ENCODE measurements at places on chromosomes 2 and 18.
A peak's percentile ranks its signal among the peaks of the same experiment; 100 is the strongest.

- no peak for DNase-seq
Observed at GRCh38 chr18:45359275-45360009, 255.8 kb upstream of the SLC14A2 start.

- no peak for DNase-seq
Observed at GRCh38 chr2:10369269-10370255, 66.9 kb downstream of the HPCAL1 start.

DNA sequence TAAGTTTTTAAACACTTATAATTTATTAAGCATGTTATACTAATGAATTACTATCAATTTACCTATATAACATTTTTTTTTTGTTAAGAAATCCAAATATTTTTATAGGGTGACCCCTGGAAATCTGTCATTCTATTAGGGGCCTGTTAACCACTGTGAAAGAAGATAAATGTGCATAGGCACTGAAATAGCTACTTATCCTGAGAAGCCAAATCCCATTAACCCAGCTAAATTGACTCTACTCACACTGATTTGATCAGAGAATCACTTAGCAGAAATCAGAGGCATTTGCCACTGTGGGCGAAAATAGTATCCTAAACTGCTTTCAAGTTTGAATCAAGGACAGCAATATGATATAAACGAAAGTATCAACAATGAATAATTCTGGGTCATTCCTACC lies 90.0 kb upstream of the GULP1 start:
- no peak for DNase-seq

- no peak for DNase-seq
Observed at GRCh38 chr2:1915746-1916145, 171.4 kb upstream of the PXDN start.

- peak; percentile 43 for DNase-seq
Observed at GRCh38 chr18:26549263-26550094, 1.1 kb upstream of the KCTD1 start.

- peak; percentile 72 for DNase-seq
Observed at GRCh38 chr2:75608684-75609333, 37.8 kb upstream of the MRPL19 start.

DNA sequence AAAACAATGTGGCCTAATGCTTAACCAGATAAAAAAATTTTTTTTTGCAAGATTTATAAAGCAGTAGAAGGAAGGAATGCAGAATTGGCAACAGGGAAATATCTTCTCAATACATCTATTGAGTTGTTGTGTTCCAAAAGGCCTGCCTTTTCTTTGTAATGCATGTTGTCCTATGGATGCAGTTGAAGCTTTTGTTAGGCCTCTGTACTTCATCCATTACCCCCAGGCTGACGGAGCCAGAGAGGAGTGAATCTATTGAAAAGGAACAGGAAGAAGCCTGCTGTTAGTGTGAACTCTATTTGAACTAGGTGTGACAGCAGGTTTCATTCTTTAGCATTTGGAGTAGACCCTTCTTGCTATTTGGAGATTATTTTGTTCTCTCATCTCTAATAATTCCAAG lies 56.5 kb downstream of the MTX2 start:
- no peak for DNase-seq

DNA sequence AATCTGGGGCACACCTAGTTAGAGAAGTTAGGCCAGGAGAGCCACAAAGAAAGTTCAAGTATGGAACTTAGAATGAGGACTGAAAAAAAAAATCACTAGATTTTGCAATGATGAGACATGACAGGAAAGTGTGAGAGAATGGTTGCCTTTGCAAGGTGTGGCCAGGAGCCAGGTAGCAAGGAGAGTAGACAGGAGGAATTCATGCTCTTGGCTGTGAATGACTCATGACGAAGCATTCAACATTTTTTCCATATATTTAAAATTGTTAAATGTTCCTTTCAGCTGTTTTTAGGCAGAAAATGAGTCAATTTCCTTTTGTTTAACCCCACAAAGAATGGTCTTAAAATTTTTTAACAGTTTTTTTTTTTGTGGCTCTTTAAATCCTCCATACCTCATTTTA lies 636.9 kb downstream of the PLCL1 start:
- DNase-seq = peak; percentile 17

DNA sequence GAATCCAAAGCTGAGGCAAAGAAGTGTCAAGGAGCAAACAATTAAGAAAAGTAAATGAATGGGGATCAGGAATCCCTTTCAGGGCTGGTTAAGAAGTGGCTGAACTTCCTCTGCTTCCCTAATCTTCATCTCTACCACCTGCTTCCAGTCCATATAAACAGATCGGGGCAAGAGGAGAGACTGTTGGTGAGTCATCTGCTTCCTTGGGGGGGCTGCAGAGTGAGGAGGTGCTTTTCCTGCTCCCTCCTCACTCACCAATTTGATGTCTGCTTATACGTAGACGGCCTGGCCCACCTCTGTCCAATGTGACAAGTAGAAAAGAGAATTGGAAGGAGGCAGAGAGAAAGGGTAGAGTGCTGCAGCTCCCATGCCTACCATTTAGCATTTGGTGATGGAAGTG lies 68.4 kb downstream of the NAB1 start:
- no peak for DNase-seq

GRCh38 chr18:23059541-23060465 lies 75.5 kb upstream of the CABLES1 start:
- no peak for DNase-seq

- DNase-seq = no peak
Observed at GRCh38 chr2:229206548-229206947, 64.5 kb downstream of the PID1 start.

DNA sequence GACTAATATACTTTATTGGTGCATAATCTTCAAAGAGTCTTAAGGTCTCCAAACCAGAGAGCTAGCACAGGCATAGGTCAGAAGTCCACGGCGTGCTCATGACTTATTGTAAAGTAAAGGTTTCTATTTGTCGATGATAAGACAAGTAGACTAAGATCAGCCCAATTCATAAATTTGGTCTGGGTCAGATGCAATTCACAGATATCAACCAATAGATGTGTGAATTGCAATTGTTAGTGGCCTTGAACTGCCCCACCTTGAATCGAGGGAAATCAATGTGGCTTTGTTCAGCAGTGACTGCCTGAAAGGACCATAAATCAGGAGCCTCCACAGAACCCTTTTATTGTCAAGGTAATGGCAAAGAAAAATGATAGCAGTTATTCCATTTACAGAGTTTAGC lies 39.1 kb upstream of the CPS1 start:
- no peak for DNase-seq

GRCh38 chr2:226756131-226756530 lies 43.5 kb downstream of the IRS1 start:
- no peak for DNase-seq

GRCh38 chr2:120312860-120313694 lies 32.9 kb upstream of the INHBB start:
- peak; percentile 90 for DNase-seq

DNA sequence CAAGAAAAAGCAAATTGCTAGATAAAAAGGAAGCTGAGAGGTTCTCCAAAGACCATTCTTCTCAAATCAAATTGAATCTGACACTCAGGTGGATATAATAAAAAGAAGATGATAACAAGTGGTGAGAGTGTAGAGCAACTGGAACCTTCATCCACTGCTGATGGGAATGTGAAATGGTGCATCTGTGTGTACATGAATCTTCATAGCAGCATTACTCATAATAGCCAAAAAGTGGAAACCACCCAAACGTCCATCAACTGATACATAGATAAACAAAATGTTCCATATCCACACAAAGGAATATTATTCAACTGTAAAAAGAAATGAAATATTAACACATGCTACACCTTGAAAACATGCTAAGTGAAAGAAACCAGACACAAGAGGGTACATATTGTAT lies 357.2 kb upstream of the EPHA4 start:
- DNase-seq = no peak

DNA sequence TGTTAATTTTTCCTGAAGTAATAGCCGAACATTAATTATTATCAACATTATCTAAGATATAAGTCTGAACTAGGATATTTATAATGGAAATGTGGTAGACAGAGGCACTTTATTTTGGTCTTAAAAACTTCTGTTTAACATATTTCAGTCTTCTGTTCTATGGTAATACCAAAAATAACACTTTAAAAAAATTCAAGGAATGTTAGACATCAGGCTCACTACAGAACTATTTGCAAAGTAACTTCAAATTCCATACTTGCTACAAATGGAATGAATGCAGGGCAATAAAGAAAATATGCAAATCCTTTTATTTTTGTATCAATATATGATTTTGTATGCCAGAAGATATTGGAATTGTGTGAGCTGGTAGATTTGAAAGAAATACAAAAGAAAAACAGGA lies 345.5 kb upstream of the DSEL start:
- DNase-seq = no peak

DNA sequence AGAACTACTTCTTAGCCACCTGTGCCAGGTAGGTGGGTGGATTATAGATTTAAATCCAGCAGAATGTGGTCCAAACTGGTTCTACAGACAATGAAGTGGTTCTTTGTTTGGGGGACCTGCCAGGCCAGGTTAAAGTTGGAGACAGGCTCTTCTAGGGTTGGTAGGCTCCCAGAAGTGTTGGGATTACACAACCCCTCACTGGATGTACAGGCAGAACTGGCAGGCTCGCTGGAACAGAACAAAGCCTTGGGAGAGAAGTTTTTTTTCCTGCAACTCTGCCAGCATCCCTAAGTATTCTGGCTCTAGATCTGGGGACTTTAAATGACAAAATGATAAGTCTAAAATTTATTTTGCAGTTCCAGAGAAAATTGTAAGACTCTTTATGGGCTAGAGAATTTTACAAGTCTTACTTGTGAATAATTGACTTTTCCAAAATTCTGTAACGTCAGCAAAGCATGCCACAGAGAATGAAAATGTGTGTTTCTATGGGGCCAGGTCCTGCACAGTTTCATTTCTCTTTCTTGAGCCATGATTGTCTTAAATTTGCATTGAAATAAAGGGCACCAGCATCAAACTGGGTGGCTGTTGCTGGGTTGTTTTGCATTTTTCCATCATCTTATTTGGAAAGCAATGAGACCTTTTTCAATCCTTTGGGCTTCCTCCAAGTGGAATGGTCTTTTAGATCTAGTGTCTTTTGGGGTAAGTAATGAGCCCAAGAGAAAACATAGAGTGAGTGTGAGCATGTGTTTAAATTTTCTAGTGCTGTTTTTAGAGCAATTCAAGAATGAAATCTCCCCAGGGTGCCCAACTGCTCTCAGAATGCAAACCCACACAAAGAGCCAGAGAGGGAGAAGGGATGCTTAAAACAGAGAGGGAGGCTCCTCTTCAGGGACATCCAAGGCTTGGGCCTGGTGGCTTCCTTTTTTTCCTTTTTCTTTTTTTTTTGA lies 32.4 kb upstream of the ATL2 start:
- DNase-seq = no peak

DNA sequence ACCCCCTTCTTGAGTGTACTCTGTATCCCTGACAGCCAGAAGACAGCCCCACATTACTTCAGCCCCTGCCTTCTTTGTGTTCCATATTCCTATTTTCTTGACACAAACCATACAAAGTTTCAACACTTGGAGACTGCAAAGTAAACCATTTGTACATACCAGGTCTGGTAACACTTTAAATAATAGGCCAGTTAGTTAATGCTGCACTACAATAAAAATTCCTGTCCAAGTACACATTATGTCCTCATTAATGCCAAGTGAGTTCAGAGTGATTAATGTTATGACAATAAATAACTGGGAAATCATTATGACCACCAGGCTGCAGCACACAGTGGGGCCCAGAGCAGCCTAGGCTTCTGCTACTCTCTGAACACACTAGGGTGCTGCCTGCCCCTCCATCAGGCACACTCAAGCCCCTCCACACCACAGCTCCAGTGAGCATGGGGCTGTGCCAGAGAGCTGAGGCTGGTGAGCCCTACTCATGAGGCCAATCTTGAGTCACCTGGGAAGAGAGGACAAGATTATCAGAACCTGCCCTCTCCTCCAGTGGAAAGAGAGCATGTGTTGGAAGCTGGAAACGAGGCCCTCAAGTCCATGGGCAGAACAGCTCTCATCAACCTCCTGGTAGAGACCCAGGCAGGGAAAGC lies 138.7 kb downstream of the TTC32 start:
- DNase-seq = no peak

DNA sequence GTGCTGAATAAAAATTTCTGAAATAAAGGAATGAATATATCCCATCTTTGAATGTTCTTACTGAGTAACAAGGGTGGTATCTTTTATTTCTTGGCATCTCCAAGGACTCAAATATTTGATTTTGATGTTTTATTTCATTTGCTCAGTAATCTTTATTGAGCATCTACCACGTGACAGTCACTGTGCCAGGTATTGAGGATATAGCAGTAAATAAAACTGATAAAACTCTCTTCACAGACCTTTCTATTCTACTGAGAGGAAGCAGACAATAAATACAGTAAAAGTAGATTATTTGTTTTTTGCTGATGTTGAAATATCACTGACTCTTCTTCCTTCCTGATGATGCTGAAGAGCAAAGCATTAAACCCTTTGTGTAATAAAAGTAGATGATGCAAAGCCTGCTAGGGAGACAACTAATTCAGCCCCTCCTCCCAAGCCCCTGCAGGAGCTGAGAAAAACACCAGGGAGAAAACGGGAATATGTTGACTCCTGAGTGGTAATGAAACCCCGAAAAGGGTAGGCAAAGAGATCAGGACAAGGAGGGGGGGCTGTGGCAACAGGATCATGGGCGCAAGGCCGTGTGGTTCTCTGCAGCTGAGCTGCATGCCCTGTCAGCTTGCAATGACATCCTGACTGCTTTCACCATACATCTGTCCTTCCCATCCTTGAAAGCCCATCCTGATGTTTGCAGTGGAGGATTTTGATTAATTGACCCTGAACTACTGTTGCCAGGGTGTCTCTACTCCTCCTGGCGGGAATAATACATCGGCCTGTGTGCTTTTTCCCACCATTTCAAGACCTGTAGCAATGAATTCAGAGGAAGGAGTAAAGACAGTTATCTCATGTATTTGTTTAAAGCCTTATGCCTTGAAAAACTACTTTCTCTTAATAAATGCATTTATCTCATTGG lies 117.4 kb downstream of the EML6 start:
- no peak for DNase-seq

- no peak for DNase-seq
Observed at GRCh38 chr18:38310936-38311335, 745.3 kb upstream of the CELF4 start.

GRCh38 chr2:47721296-47721695 lies 61.6 kb upstream of the MSH6 start:
- DNase-seq = no peak

GRCh38 chr2:138779781-138780445 lies at the start of gene NXPH2:
Gene NXPH2, minus strand, starts transcription at chr2:138780390. Its CDS starts 149 bp downstream, at chr2:138780241.
- DNase-seq = no peak

- no peak for DNase-seq
Observed at GRCh38 chr2:182043861-182044260, 58.2 kb downstream of the PPP1R1C start.

GRCh38 chr18:71832946-71833617 lies 711.1 kb downstream of the CBLN2 start:
- no peak for DNase-seq

Data from activated CD4-positive, alpha-beta T cell treated with anti-CD3 and anti-CD28 coated beads for 36 hours (primary cell).